ENCODE measurements at places on chromosomes 5 and 9.

DNA sequence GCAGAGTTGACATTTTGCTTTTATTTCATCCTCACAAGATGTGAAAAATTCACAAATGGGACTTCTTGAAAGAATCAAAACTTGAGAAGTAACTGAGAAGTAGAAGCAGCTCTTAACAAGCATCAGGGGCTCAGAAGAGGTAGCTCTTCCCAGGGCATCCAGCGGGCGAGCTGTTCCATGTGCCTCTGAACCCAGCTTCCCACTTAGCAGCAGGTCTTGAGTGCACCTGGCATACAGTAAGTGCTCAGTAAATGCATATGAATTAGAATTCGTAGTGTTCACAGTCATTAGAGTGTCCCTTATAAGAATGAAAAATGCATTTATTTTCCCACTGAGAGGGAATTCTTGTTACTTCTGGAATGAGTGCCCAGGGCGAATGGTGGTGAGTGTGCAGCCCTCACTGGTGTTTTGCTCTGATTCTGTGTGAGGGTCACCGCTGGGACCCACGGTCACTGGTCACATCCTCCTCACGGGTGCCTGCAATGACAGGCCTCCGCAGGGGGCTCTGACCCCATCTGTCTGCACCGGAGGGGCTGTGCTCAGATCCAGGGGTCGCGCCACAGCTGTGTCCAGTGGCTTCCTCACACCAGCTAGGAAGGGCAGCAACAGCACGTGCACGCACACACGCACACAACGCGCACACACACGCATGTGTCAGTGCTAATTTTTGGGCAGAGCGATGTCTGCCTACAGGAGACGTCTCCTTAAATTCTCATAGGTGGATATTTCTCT is 26.9 kb downstream of the EXOC3 start:
- no peak for DNase-seq

GRCh38 chr9:100063185-100063584 is 35.6 kb downstream of the ERP44 start:
- DNase-seq: no peak

GRCh38 chr5:54469622-54470021 is 14.1 kb downstream of the HSPB3 start:
- DNase-seq: no peak

DNA sequence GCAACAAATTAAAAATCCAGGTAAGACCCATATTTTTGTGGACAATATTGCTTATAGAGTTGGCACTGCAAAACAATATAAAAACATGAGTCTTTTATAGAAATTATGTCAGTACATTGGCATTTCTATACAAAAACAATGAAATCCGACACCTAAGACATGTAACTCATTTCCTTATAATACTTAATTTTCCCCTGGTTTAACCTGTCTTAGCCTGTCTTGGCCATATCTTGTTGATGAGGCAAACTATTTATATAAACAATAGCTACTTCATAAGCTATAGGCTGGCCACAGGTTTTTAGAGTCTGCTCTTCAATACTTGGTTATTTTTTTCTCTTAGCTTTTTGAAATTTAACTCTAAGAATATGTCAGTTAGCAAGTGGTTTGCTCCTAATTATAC is 44.7 kb upstream of the IZUMO3 start:
- no peak for DNase-seq

GRCh38 chr9:33458444-33458843 is 11.1 kb upstream of the AQP3 start:
- DNase-seq: peak; percentile 52

- DNase-seq: no peak
Measured at GRCh38 chr5:107979291-107979690, 308.6 kb upstream of the EFNA5 start.

GRCh38 chr5:135493406-135494180 is 41.4 kb upstream of the TIFAB start:
- no peak for DNase-seq

GRCh38 chr9:121674952-121675351 is 23.5 kb downstream of the DAB2IP start:
- DNase-seq: no peak

Data from T-helper 1 cell (primary cell).